NCI-H1048 (cell line): ENCODE measurements at places on chromosomes 11 and 22.

- DNase-seq = no peak
Measured at GRCh38 chr11:75280227-75280701, 39.7 kb downstream of the TPBGL start.

GRCh38 chr11:124825876-124826275 lies 25.7 kb upstream of the MSANTD2 start:
- DNase-seq = no peak

GRCh38 chr22:43476751-43477725 lies 65.2 kb downstream of the MPPED1 start:
- no peak for DNase-seq

DNA sequence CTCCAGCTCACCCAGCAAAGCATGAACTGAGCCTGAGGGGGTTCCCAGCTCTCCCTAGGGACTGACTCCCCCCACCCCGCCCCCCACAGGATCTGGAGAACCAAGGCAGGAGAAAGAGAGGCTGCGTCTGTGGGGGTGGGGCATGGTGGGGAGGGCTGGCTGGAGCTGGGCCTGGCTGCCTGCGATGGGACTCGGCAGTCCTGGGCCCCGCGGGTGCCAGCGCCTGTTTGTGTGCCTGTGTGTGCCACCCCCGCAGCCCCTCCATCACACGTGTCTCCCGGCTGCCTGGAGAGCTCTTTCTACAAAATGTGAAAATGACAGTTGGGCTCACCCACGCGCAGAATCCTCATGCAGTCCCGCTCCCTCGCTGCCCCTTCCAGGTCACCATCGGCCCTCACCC lies 46.8 kb downstream of the CACNA1I start:
- no peak for DNase-seq

GRCh38 chr11:65559951-65560537 lies 1.9 kb upstream of the LTBP3 start:
- no peak for DNase-seq

DNA sequence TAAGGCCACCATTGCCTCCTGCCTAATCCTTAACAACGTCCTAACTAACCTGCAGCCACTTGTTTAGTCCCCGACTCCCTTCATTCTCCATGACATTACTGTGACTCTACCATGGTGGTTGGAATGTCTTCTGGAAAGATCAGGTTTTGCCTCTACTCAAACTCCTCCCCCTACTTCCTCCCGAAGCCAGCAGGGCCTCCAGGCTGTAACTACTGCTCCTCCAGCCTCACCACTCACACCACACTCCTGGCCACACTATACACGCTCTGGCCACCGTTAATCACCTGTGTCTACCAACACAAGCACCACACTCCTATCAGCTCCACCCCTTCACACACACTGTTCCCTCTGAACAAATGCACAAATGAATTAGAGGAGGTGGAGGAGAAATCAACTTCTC lies 69.2 kb downstream of the PACSIN2 start:
- no peak for DNase-seq

DNA sequence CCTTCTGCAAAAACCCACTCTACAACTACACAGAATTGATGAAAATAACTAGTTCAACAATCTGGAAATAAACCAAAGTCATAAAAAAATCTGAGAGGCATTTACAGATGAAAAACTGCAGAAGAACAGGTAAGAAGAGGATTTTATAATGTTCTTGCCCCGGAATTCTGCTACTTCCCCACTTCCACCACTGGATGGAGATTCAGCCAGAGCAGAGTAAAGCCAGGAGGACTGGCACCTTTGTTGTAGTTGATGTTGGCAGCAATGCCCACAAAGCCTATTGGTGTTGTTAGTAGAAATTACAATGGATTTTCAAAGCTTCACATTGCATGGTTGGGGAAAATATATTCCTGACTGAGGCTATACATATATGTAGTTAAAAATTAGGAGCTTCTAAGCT lies 640.2 kb downstream of the LRRC4C start:
- DNase-seq = no peak

DNA sequence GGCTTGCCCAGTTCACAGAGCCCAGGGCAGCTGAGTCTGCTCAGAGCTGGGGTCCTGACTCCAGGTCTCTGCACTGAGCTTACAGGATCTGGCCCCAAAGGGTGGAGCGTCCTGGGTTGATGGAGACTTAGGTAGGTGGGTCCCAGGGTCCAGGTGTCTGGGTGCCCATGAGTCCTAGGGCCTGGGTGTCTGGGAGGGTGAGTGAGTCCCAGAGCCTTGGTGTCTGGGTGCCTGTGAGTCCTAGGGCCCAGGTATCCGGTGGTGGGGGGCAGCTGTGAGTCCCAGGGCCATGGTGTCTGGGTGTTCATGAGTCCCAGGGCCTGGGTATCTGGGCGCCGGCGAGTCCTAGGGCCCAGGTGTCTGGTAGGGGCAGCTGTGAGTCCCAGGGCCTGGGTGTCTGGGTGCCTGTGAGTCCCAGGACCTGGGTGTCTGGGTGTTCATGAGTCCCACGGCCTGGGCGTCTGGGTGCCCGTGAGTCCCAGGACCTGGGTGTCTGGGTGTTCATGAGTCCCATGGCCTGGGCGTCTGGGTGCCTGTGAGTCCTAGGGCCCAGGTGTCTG lies 1505.6 kb downstream of the BRD1 start:
- no peak for DNase-seq

DNA sequence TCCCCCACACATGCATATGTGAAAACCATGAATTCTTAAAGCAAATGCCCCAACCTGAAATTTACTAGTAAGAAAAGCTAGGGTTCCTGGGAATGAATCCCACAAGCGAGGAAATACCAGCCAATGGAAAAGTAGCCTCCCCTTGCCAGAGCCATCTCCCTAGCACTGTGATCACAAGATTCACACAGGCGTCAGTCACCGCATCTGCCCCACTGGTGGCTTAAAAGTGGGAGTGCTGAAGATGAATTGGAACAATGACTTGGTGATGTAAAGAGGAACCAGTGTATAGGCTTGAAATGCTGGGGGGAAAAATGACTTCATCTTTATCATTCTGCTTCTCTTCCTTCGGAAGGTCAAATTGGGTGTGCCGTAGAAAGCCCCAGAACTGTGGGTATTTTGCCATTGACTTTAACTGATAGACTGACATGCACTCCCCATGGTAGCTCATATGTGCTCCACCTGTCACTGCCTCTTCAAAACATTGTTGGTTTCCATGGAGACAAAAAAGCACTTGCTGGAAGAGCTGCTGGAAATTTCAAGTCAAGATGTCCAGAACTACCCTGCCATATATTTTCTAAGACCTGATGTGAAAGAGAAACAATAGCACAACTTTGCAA lies 19.2 kb upstream of the ASPHD2 start:
- DNase-seq = no peak

GRCh38 chr11:131491503-131491902 lies 121.1 kb downstream of the NTM start:
- no peak for DNase-seq

DNA sequence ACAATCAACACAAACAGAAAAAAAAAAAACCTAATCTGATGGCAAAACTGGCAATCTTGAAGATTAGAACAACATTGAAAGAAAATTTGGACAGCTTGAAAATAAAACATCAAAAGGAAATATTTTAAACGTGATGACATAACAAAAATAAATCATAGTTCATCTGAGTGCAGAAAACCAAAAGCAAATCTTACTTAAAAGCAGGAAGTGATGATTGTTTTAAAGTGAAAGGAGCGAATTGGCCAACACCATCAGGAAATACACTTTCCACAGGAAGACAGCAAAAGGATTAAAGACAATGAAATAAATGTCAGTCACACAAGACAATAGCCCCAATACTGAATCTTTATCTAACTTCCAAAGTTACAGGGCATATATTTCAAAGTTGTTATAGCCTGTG lies 696.5 kb upstream of the CHORDC1 start:
- no peak for DNase-seq

- DNase-seq = no peak
Measured at GRCh38 chr11:20844216-20844615, 174.8 kb downstream of the NELL1 start.

GRCh38 chr11:76841923-76842452 lies 18.7 kb upstream of the ACER3 start:
- no peak for DNase-seq

DNA sequence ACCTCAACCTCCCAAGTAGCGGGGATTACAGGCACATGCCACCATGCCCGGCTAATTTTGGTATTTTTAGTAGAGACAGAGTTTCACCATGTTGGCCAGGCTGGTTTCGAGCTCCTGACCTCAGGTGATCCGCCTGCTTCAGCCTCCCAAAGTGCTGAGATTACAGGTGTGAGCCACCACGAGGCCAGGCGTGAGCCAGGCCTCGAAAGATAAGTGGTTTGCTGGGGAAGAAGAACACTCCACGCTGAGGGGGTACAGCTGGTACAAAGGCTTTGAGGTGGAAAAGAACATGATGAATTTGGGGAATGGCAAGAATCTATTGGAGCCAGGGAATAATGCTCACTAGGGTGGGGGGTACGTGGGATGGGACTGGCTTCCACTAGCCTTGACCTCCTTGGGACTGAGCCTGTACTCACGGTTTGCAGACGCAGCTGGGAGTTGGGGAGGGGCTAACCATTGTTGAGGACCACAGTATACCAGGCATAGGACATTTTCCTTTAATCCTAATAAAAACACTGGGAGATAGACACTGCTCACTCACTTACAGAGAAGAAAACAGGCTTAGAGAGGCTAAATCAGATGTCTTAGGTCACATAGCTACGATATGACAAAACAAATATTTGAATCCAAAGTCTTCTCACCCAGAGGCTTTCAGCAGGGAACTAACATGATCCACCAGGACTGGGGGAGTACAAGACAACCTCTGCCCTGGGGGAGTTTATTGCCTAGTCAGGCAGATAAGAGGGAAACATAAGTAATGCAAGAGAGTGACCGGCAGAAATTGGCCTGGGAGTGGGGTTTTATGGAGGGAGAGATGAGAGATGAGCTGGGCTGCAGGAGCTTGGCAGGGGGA lies 4.9 kb downstream of the SLCO2B1 start:
- DNase-seq = no peak

- DNase-seq = no peak
Measured at GRCh38 chr22:39956932-39957664, 3.1 kb upstream of the TMA7B start.

- DNase-seq = no peak
Measured at GRCh38 chr11:121636081-121636799, 183.5 kb upstream of the SORL1-AS1 start.

DNA sequence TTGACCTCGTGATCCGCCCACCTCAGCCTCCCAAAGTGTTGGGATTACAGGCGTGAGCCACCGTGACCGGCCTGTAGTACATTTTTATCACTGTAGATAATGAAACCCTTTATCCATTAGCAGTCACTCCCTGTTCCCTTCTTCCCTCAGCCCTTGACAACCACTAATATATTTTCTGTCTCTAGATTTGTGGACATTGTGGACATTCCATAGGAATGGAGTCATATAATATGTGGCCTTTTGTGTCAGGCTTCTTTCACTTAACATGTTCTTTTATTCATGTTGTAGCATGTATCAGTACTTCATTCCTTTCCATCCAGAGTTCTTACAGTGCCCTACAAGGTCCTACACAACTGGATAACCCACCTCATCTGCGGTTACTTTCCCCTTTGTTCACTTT lies 30.5 kb downstream of the RRM1 start:
- DNase-seq = no peak

DNA sequence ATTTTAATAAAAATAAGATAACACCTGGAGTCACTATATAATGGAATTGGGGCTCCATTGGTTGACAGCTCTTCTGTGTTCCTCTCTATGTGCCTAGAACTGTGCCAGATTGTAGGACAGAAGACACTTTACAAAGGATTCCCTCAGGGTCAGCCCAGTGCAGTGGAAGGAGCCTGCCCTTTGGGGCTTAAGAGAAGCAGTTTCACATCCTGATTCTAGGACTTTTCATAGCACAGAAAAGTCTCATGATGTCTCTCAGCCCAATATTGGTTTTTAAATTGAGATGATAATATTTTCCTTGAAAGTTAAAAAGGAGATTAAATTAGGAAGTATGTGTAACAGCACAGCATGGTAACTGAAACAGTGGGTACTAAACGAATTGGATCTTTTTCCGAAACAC lies 7.1 kb downstream of the PLAAT4 start:
- no peak for DNase-seq

- DNase-seq = no peak
Measured at GRCh38 chr11:64088162-64089026, 52.7 kb downstream of the FLRT1 start.

DNA sequence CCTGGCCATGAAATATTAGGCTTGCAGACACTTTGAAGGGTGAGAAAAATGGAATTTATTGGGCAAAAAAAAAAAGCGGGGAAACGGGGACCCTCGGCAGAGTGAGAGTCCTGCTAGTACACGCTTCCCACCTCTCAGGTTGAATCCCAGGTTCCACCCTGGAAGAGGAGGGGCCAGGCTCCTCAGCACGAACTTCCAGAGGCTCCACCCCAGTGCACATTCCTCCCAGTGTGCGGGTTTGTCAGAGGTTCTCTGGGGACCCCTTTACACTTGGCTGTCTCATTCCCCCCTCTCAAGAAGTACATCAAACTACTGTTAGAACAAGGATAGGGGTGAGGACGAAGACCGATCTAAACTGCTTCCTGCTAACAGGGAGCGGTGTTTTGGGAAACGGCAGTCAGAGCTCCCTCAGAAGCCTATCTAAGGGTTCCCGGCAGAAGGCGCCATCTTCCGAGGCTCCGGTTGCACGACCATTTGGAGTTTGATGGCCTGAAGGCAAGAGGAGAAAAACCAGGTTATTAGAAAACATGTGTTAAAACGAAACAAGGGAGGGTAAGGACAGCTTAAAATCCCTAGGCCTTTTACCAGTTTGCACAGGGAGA lies 27.5 kb downstream of the FOLR3 start:
- no peak for DNase-seq

DNA sequence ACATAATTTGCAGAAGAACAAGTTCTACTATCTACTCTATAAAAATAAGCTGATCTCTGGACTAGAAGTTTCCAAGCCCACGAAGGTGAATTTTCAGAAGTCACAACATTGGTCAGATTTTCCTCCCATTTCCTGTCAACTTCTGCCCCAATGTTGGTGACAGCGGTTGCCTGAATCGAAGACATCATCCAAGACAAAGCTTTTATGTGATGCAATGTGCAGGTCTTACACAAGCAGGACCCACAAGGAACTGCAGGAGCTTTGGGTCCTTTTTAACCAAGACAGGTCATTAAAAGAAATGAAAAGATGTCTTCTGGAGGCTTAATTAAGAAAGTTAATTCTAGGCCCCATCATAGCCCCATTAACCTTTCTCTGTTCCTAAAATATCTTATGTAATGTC lies 125.6 kb upstream of the BLID start:
- DNase-seq = no peak

DNA sequence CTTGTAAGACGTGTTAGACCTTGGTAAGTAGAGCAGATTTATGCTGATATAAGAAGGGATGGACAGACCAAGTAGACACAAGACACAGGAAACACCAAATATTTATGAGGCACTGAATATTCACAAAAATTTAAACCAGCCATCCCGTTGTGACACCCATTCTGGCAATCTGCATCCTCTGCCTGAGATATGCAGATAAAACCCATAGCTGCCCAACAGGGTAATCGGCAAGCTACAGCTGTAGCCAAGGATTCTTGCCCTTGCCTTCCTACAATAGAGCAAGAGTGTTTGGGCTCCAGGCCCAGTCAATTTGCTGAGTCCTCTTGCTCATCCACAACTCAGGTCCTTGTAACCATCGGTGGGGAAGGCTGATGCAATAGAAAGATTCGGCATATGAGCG lies 18.5 kb upstream of the MPZL2 start:
- DNase-seq = no peak
